ENCODE measurements at places on chromosomes 11 and 22.

DNA sequence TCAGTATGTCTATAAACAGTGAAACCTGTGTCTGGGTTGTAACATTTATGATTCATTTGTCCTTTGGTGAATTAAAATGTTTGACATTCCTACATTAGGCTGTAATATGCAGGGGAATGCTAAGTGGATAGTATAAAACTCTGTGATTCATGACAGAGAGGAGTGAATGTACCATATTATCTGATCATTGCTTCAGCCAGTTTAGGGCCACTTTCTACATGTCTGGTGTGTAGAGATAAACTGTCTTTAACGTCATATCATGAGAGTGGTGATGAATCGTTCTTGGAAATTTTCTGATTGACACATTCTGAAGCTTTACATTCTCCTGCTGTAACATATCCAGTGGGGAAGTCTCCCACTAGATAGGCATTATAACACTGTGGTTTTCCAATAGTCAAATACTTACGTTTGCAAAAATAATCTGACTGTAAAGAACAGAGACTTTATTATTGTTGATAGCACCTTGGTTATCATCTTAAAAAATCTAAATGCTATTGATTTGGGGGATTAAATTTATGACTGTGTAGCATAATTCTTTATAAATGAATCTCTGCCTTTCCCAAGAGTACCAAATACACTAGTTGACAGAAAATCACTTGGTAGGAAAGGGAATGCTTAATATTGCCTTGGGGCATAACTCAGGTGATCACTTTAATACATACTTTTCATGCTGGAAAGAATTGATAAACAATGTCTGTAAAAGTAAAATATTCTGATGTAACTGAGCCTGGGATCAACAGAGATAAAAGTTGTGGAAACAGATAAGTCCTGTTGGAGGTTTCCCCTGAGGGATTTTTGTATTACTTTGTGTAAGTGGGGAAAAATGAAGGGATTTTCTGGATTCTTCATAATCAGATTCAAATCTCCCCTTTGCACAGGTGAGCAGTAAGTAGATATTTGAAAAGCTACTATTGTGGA lies 427.9 kb downstream of the JRKL start:
- DNase-seq = no peak

DNA sequence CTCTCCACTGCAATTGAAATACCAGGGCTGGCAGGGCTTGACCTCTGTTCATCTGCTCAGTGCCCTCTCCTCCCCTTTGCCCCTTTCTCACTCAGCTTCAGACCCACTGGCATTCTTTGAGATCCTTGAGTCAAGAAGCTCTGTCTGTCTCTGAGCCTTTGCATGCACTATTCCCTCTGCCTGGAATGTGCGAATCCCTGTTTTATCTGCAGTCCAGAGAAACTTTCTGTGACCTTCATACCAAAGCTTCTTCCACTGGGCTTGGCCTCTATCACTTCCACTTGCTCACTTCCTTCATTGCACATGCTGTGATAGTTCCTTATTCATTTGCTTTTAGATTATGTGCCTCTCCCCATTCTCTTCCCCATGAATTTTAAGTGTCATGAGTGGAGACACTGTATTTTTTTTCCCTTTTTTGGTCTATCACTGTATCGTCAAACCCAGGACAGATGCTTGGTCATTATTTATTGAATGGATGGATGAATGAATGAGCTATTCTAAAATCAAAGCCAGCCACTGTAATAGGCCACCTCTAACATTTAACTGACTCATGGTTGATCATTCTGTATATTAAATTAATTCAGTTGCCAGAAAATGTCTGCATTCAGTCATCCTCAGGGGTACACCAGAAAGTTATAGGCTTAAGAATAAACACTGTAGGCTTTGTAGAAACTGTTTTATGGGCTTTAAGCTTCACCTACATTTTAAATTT lies 88.7 kb upstream of the TIMP3 start:
- DNase-seq = no peak

- no peak for DNase-seq
Observed at GRCh38 chr22:37146507-37147180, 3.1 kb downstream of the IL2RB start.

GRCh38 chr11:113681711-113682413 lies 24.2 kb downstream of the TMPRSS5 start:
- no peak for DNase-seq

- no peak for DNase-seq
Observed at GRCh38 chr11:90124946-90125345, 9.5 kb upstream of the NAALAD2 start.

- no peak for DNase-seq
Observed at GRCh38 chr11:32225571-32226285, 134.9 kb downstream of the RCN1 start.

DNA sequence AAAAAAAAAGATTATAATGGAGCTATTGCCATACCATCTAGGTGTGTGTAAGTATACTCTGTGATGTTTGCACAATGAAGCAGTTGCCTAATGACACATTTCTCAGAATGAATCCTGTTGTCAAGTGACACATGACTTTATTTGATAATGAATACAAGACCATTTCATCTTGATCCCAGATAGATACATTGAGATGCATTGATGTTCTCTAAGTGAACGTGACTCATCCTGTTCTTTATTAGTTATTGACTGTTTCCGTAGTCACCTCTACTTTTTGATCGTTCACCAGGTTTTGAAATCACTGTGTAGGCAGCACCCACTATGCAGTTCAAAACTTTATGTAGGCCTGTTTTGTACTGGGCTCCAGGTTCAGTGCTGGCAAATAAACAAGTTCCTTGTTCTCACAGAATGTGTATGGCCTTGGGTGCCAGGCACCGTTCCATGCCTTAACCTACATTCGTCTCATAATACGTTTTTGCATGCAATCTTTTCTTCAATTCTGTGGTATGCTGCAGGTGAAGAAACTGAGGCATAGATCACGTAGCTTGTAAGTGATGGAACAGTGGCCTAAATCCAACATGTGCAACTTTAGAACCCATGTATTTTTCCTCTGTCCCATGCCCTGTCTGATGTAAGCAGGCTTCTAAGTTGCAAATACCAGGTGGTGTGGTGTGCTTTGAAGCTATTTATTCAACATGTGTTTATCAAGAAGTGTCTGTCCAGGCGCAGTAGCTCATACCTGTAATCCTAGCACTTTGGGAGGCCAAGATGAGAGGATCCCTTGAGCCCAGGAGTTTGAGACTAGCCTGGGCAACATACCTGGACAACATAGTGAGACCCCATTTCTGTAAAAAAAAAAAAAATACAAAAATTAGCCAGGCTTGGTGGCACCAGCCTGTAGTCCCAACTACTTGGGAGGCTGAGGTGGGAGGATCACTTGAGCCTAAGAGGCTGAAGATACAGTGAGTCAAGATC lies 10.4 kb downstream of the SREBF2 start:
- DNase-seq = no peak

DNA sequence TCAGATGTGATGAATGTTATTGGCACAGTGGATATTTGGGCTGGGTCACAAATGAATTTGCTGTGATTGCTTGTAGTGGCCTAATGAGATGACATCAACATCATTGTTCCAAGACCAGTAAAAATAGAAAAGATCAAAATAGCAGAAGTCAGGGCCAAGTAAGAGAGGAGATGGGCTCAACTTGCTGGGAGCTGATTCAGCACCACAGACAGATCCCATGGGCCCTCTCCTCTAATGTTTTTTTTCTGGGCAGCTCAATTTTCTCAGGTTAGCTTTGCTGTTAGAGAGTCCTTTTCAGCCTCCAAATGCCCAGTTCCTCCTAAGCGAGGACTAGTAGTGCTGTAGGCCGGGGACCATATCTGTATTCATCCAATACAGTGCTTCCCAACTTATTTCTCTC lies 86.0 kb upstream of the IZUMO1R start:
- DNase-seq = no peak

GRCh38 chr22:20530368-20531153 lies 23.2 kb downstream of the MED15 start:
- DNase-seq = peak; percentile 49

DNA sequence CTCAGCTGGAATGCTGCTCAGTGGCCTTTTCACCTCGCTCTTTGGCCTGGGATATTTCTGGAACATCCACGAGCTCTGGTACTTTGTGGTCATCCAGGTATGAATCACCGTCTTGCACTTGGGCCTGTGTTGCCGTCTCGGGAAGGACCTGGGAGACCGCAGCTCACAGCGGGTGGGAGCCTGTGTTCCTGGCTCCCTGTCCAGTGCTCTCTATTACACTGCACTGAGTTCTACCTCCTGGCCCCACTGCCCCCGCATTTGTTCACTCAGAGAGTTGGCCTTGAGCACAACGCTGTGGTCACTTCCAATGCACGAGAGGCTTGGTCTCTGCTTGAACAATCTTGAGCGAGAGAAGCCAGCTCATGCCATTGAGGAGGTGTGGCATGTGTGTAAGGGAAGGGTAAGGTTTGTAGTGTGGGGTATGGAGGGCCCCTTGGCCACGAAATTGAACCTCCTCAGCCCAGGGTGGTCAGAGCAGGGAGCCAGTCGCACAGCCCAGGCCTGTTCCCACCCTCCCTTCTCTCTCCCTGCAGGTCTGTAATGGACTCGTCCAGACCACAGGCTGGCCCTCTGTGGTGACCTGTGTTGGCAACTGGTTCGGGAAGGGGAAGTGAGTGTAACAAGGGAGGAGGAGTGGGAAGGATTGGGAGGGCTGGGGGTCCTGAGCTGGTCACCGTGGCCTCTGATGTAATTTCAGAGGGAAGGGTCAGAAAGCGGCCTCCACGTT lies 16.2 kb downstream of the SLC37A2 start:
- no peak for DNase-seq

DNA sequence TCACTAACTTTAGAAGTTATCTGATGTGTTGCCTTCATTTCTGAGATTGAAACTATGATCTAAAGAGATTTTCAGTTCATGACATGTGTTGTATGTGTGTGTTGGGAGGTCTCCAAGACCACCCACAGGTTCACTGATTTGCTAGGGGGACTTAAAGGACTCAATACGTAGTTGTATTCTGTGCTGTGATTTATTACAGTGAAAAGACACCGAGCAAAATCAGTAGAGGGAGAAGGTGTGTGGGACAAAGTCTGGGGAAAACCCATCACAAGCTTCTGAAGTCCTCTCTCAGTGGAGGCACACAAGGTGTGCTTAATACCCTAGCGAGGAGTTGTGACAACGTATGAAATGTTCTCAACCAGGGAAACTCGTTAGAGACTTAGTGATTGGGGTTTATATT lies 35.6 kb downstream of the RNF169 start:
- no peak for DNase-seq

DNA sequence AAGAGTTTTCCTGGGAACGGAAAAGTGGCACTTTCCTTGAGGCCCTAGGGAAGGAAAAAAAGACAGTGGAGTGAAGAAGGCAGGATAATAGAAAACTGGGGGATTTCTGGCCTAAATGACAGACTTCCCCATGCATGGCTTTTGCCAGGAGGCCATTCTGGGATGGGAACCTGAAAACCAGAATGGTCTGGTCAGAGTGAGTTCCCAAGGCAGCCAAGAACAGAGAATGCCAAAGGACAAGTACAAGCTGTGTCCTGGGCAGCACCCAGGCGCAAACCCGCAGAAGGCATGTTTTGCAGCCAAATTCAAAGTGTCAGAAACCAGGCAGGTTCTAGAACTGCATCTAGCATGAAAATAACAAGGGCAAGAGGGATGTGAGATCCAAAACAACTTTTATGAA lies 162.4 kb downstream of the SPON1 start:
- DNase-seq = no peak

DNA sequence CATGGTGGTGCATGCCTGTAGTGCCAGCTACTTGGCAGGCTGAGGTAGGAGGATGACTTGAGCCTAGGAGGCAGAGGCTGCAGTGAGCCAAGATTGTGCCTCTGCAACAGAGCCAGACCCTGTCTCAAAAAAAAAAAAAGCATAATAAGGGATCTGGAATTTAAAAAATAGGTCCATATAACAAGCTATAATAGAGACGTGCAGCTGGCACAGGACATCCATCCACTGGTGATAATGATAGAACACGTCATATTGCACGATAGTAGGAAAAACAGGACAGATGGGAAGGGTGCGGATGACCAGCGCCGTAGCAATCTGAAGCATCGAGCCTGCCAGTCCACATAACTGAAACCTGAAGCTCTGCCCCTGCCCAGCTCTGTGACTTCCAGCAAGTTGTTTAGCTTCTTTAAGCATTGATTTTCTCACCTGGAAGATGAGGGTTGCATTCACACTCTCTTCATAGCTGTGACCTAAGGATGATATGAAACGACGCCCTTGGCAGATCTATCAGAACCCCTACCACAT lies 60.3 kb upstream of the PRODH start:
- no peak for DNase-seq

DNA sequence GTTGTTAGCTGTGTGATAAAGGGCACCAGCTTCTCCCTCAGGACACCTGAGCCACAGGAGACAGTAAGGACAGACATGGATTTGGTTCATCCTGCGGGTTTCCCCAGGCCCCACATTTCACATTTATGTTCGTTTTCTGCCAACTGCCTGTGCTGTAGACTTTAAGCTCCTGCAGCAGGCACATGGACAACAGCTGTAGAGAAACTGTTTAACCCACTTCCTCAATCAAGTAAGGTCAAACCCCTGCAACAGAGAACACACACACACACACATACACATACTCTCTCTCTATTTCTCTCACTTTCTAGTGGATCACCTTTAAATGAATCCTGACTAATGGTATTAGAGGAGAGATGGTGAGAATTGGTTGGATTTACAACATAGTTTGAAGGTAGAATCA lies 90.7 kb downstream of the C11orf87 start:
- no peak for DNase-seq
